Epithelial cell of prostate (primary cell): ENCODE measurements at places on chromosomes 4 and X.

DNA sequence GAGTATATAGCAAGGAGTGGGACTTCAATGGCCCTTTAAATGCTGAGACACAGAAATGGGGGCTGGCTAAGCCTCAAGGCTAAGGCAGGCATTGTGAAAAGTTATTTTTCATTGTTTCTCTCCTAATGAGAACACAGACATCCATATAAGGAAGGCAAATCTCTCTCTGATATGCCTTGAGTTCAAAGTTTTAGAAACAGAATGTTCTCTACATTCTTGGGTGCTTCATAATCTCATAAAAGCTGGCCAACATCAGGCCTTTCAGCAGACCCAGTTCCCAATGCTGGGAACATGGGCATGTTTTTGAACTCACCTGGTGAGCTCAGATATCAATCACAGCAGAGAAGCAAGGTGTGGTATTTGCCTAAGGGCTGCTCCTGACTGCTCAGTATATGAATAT, 19.4 kb upstream of the RAB40A start:
- peak; percentile 10 for DNase-seq

GRCh38 chr4:6574747-6575502, at the start of gene MAN2B2:
TSS of gene MAN2B2 (plus strand) at chr4:6575189. CDS start at chr4:6575211, 22 bp downstream.
- no peak for DNase-seq

- no peak for DNase-seq
Measured at GRCh38 chr4:75036046-75036830, 103.3 kb downstream of the PARM1 start.

DNA sequence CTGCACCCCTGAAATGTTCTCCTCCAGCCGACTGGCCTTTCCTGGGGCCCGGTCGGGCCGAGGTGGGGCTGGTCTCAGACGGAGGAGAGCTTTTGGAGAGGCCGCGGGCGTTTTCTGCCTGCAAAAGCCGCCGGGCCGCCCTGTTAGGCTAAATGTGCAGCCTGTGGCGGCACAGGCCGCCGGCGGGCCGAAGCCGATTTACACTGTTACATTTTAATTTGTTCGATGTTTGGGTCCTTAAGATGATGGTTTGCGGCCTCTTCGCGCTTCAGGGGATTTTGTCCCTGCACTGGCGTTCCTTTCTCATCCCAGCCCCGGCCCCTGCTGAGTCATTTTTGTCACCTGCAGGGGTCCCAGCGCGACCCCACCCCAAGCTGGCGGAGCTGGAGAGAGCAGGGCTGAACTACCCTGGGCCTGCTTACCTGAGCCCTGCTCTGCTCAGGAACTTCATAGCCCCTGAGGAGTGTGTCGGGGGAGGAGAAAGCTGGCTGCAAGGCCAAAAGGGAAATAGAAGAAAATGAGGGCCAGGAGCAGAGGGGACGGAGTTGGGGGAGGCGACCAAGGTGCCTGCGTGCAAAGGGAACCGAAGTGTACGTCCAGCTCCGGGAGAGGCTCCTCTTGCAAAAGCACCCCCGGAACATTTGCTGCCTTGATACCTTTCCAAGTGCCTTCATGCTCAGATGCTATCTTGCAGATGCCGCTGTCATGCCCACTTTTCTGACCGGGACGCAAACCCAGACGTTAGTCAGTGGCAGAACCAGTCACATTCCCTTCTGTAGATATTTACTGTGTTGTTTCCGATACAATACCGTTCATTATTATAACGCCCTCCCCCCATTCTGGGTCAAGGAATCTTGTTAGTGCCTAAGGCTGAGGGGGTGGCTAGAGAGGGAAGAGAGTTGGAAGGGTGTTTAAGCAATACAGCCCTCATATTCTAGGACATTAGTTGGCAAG, 977 bp upstream of the RBBP7 start:
- DNase-seq = no peak

GRCh38 chr4:113433536-113434246, 327.8 kb downstream of the CAMK2D start:
- DNase-seq = no peak
